ENCODE measurements at places on chromosomes 3 and 15. TPM values are rescaled to one million over a fixed set of nuclear protein-coding genes. Genes with fewer than 3 reads are reported as not detected.

GRCh38 chr3:58672880-58673279 lies 6.3 kb upstream of the FAM3D start:
- DNase-seq = no peak

DNA sequence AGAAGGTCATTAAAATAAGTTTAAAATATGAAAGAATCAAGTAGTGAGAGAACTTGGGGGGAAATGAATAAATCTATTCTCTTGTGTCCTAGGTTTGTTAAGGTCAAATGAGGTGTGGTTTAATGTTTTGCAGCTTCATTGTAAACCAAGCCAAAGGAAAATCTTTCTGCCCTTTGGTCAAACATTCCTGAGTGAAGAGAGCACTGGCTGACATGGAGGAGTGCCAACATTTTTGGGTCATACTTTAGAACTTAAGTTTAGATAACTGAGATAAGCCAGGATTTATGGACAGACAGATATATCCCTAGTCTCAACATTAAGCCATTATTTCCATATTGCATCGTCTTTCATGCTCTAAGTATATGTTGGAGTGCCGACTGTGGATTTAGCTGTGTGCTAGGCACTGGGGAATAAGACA lies 66.4 kb downstream of the PTPRG start:
- DNase-seq = no peak

- DNase-seq = no peak
These were observed 37.6 kb upstream of the SLC9A9 start for GRCh38 chr3:143885780-143886427.

DNA sequence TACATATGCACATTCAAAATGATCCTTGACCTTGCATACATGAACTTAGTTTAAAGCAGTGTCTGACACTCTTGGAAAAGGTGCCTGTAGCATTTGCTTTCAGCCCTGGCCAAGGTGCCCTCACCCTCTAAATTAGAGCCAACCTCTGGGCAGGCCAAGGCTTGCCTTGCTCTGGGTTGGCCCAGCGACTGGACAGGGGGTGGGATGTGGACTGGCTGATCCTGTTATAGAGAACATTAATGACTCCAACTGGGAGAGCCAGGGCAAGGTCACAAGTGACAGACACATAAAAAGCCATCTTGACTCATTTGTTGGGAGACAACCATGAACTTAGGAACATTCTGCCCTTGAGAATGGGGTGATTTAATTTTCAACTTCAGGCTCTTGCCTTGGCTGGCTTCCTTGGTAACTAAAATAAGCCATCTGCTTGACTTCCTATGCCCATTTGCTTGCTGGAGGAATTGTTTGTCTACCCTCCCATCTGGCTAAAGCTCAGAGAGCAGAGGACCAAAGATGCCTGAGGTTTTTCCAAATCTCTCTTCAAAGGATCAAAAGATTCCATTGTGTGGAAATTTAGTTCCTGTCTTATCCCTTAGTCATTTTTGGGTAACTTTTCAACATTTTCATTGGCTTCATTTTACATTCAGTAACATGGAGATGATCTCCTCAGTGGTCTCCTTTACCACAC lies 403.7 kb downstream of the SOX2 start:
- no peak for DNase-seq

- DNase-seq = no peak
These were observed at the start of gene CLEC3B for GRCh38 chr3:45026038-45026437. CLEC3B (plus strand) TSS chr3:45026303; CDS start chr3:45026363, 60 bp downstream.

- no peak for DNase-seq
These were observed 87.5 kb upstream of the TGFBR2 start for GRCh38 chr3:30518872-30519271.

GRCh38 chr3:9859530-9860025 lies 15.8 kb upstream of the RPUSD3 start:
- no peak for DNase-seq

Gene ZIC4
- 0.03 TPM for polyA plus RNA-seq

Gene CHRNA7
- 11.0 TPM for polyA plus RNA-seq

DNA sequence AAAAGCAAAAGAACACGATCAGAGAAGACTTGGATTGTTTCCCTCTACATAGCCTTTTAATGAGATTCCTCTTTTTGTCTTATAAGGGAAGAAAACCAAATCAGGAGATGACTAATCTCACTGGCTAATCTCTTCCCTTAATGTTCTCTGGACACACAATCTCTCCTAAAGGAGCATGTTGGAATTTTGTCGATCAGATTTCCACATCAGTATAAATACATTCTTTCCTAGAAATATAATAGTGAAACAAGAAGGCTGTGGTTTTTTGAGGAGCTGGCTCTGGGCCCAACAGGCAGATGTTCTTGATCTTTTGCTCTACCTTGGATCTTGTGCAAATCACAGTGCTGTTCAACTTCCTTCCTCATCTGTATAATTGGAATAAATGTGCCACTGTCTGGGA lies 94.0 kb downstream of the GTPBP8 start:
- DNase-seq = no peak

Gene SNAPC5
- polyA plus RNA-seq = 12.1 TPM

GRCh38 chr3:10707400-10708215 lies 108.4 kb upstream of the SLC6A11 start:
- DNase-seq = no peak
